Hippocampal formation (tissue), 2 donors: ENCODE measurements at places on chromosomes 16 and 17.

- no peak for DNase-seq
Measured at GRCh38 chr16:81549547-81550431, 105.2 kb downstream of the CMIP start.

DNA sequence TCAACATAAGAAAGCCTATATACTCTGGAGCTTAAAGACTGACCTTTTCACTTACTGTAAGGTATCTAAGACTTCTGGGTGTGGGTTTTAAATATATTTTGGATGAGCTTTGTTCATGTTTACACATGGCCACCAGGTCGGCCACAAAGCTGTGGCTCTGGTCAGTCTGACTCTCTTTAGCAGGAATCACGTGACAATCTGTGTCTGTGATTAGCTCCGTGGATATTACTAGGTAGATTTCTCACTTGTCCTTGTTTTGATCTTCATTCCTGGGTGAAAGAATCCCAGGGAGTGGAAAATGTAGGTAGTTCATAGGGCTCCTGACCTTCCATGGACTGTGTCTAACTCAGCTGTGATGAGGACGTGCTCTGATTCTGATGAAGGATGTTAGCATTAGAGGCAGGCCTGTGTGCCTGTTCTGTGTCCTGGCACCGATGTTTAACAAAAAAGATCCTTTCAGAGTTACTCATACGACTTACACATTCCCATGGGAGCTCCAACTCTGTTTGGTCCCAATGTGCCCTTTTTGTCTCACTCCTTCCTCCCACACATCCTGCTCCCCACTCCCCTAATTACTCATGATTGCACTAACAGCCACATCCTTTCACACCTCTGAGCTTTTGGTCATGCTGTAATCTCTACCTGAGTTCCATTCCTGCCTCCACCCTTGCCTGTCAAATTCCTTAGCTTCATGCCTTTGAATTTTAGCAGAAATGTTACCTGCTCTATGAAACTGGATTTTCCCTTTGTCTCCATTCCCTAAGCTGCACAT lies 425.1 kb downstream of the MAF start:
- no peak for DNase-seq

- no peak for DNase-seq
Measured at GRCh38 chr17:63695889-63696288, 4.0 kb downstream of the LIMD2 start.

GRCh38 chr17:8949061-8949661 lies 16.3 kb downstream of the PIK3R5 start:
- no peak for DNase-seq

- DNase-seq, result no peak
Measured at GRCh38 chr16:78607022-78607421, 507.6 kb downstream of the WWOX start.

GRCh38 chr16:6684076-6684673 lies 648.5 kb upstream of the RBFOX1 start:
- peak; percentile 15 for DNase-seq

DNA sequence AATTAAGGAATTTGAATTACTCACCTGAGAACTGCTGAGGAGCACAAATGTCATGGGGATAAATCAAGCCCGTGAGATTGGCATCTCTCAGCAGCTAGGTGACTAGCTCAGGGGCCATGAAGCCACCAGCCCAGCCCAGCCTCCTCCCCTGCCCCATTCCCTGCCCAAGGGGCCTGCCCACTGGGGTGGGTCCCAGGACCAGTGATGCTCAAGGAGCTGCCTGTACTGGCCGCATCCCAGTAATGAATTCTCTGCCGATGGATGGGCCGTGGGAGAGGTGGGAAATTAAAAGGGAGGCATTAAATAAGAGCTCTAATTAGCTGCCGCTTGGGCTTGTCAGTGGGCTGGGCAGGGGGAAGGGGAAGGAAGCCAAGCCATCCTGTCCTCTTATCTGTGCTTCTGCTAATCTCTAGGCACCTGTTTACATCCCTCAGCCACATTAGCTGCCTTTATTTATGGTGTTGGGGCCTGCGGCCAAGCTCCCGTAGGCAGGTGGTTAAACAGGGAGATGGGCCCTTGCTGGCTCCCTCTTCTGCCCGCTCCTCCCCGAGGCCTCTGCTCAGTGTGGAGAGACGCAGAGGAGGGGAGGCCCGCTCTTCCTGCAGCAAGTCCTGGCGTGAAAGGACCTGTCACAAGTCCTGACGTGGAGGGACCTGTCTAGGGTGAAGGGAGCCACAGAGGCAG lies 48.8 kb downstream of the PIPOX start:
- DNase-seq, result no peak

GRCh38 chr16:87702325-87702811 lies 63.4 kb downstream of the KLHDC4 start:
- DNase-seq, result no peak

DNA sequence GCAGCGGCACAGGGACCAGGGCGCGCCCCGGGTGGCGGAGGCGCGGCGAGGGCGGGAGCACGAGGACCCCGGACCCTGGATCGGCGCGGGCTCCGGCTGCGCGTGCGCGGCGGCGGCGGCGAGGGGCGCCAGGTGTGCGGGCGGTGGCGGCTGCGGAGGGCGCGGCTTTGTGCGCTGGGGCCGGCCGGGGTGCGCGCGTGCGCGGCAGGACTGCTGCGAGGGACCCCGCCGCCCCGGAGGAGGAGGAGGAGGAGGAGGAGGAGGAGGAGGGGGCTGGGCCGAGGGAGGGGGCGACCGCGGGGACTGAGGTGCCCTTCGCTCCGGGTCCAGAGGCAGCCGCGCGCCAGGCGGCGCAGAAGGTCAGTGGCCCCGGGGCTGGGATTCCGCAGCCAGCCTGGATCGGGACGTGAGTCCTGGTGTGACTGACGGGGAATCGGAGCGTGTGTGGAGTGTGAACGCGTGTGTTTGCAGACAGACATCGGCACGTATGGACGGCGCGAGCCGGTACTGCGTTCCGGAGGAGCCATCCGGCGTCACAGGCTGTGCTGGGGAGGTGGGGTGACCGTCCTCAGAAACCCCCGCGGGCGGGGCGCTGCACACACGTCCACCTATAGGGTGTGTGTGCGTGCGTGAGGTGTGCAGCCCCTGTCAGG lies 19.5 kb upstream of the RAP1GAP2 start:
- no peak for DNase-seq

DNA sequence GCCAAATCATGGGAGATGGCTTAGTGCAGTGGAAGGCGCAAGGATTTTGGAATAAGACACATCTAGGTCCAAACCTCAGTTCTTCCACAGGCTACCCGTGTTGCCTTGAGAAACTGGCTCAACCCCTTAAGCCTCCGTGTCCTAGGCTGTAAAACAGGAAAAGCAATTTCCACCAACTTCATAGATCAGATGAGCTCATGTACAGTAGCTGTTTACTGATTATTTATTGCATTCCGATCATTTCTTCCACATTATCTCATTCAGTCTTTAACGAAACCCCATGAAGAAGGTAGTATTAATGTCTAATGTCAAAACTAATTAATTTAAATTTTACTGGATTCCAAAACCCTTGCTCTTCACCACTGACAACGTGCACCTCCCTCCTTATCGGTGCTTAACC lies 231.6 kb downstream of the GRIN2A start:
- no peak for DNase-seq

GRCh38 chr17:394718-395095 lies 42.1 kb upstream of the RPH3AL start:
- no peak for DNase-seq

- DNase-seq, result no peak
Measured at GRCh38 chr17:70074956-70075355, at the start of gene KCNJ16. KCNJ16 (plus strand) TSS chr17:70075225; CDS start chr17:70132088, 56,863 bp downstream.

DNA sequence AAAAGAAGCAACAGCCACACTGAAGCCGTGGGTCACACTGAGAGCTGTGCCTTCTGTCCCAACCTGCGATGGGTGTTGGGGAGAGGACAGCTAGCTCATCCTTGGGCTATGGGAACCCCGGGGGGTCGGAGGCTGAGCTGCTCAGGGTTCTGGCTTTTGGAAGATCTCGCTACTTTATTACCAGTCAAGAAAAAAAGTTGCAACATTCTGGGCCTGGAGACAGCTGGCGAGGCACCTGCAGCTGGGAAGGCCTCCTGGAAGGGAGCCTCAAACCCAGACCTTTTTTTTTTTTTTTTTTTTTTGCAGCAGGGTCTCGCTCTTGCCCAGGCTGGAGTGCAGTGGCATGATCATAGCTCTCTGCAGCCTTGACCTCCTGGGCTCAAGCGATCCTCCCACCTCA lies 24.9 kb downstream of the TPSD1 start:
- no peak for DNase-seq

GRCh38 chr16:46920402-46921068 lies 36.4 kb downstream of the GPT2 start:
- no peak for DNase-seq

- no peak for DNase-seq
Measured at GRCh38 chr17:57551321-57552079, 193.6 kb downstream of the CCDC182 start.

- no peak for DNase-seq
Measured at GRCh38 chr17:56475116-56475515, 118.4 kb upstream of the NOG start.

GRCh38 chr16:85136213-85136701 lies 24.0 kb upstream of the CIBAR2 start:
- DNase-seq, result peak; percentile 36

DNA sequence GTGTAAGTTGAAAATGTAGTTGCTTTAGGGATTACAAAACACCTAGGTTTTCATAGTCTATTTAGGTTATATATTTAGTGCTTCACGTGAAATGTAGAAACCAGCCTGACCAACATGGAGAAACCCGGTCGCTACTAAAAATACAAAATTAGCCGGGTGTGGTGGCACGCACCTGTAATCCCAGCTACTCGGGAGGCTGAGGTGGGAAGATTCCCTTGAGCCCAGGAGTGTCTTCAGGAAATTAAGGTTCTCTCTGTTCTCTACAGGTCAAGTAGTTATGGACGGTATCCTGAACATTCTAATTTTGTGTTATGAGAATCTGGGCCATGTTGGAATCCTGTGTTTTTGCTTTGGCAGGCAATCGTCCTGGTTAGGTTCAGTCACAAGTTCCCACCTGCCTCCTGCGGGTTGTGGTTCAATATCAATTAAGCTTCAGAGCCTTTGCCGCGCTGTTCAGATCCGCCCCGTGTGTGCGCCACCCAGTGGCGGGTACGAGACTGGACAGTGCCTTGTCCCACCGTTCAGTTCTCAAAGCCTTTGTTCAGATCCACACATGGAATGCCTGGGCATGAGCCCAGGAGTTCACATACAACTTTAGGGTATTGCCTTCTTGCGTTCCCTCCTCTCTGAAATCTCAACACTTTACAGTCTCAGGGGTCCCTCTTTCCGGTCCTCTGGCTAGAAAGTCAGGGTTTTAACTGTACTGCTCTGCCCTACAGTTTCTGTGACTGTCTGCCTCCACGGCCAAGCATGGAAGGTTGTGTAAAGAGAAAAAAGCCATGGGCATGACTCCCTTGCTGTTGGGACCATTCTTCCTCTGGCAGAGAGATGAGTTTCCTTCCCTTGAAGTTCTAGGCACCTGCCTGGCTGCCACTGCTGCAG lies 41.7 kb downstream of the HEATR6 start:
- peak; percentile 1 for DNase-seq

DNA sequence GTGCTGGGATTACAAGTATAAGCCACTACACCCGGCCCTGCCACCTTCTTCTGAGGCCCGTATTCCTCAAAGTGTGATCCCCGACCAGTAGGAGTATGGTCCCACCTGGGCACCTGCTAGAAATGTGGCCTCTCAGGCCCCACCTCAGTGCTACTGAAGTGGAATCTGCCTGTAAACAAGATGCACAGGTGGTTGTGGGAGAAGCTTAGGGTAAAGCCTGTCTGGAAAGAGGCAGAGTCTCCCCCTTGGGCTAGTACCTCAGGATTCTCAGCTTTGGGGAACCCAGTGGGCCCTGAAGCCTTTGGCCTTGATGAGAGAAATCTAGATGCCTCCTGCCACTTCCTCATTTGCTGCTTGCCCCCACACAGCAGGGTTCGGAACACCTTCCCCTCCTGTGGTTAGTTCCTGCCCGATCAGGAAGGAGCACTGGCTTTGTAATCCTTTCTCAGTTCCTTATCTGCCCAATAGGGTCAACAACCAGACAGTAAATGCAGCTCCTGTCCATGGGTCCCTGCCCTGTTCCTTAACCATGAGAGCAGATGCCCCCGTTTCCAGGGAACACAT lies 25.2 kb downstream of the TK2 start:
- DNase-seq, result no peak

GRCh38 chr17:81263371-81264181 lies 24.5 kb downstream of the NDUFAF8 start:
- DNase-seq, result no peak
